Right lung (tissue), 10 donors: ENCODE measurements at places on chromosomes 12 and 14. TPM values are rescaled to one million over a fixed set of nuclear protein-coding genes. Genes with fewer than 3 reads are reported as not detected.

The TMEM63C gene
- polyA plus RNA-seq = 0.29 TPM

The PRB2 gene
- not detected for polyA plus RNA-seq

The CMKLR1 gene
- 12.7 TPM for polyA plus RNA-seq

The SLC6A12 gene
- polyA plus RNA-seq = 1.2 TPM

The KRT78 gene
- not detected for polyA plus RNA-seq

The ADAMTS20 gene
- 0.07 TPM for polyA plus RNA-seq

The STK38L gene
- 41.4 TPM for polyA plus RNA-seq

The SLC2A14 gene
- polyA plus RNA-seq = 0.19 TPM

The P2RX4 gene
- polyA plus RNA-seq = 30.9 TPM

The FOXA1 gene
- 39.6 TPM for polyA plus RNA-seq

The PLEKHG7 gene
- polyA plus RNA-seq = 0.18 TPM

The SLC38A6 gene
- polyA plus RNA-seq = 35.4 TPM

The AKAP6 gene
- polyA plus RNA-seq = 3.3 TPM

The SMAGP gene
- 22.7 TPM for polyA plus RNA-seq

The VRTN gene
- polyA plus RNA-seq = 0.04 TPM

The THTPA gene
- 11.4 TPM for polyA plus RNA-seq

The DBX2 gene
- polyA plus RNA-seq = not detected

The GRIN2B gene
- polyA plus RNA-seq = 0.03 TPM

The IL22 gene
- not detected for polyA plus RNA-seq
